ENCODE measurements at places on chromosomes 12 and 14.

DNA sequence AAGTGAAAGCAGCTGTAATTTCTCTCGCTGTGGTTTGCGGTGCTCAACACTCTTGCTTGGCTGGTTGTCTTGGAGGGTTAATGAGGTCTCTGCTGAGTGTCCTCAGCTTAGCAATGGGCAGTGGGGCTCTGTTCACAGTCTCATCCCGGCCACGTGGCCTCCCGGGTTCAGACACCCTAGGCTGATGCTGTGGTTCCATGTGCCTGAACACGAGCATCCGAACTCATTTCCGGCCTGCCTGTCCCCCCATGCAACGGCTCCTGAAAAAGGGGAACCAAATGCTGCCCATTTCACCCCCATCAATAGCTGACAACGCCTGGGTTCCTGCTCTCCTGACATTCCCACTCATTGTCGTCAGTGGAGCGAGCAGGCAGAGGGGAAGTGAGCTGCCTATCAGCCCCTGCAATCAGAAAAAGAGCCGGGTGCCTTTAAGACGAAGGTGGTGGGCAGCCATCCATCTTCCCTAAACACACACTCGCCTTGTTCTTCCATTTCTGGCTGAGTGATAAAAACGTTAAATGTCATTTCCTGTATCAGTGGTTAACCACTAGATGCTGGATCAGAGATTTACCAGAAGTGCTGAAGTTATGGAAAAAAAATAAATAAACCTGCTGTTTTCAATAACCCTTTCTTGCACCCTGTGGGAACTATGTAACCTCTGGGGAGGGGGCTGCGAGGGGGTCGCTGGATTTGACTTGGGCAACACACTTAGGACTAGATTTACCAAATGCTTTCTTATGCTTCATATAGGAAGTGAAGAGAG, 60.3 kb upstream of the BCL2L14 start:
- no peak for DNase-seq

DNA sequence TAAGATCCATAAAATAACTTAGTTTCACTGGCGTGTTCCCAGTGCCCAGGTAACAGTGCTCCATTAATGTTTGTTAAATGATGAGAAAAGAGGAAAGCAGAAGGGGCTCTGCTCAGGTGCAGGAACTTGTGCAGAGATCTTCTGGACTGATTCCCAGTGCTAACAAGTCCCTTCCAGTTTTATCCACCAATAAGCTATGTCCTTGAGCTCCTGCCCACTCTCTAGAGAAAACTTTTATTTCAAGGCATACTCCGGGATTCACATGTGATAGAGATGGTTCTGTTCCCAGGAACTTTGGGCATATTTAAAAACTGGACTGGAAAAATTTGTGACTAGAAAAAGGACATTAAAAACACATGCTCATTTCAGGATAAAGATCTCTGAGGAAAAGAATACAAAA, 1.9 kb downstream of the GYS2 start:
- DNase-seq, result no peak

- DNase-seq, result no peak
These were observed 8.0 kb upstream of the SELPLG start for GRCh38 chr12:108641446-108642268.

DNA sequence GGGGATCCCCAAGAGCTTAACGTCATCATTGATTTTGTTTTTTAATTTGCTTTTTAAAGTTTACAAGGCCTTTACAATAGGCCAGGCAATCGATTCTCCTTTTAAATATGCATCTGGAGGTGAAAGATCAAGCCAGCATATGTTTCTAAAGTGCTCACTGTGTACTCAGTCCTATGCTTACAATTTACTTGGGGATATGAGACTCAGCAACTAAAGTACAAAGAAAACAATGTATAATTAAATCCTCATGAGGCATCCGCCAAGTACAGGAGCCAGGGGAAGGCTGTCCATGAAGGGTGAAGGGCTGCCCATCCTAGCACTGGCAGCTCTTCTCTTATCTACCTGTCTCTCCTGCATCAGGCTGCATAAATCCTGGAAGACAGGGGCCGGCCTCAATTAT, 11.8 kb downstream of the CCDC92 start:
- DNase-seq, result no peak

DNA sequence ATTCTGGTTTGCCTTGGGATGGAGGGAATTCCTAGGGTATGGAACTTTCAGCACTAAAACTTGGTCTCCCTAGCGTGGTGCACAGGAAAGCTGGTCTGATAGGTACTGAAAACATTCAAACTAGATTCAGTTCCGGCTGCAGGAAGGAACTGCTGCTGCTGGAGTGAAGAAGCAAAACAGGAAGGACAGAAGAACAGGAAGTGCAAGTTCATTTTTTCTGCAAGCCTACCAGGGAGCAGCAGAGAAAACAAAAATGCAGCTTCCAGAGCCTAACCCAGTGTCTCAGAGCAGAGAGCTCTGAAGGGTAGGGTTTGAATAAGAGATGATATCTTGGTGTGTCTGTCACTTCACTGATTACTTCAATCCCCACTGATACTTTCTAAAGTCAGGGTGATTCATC, 165.2 kb downstream of the VRK1 start:
- no peak for DNase-seq

Data from NCI-H1417 treated with DMSO at 0.1 percent for 48 hours (cell line).